ENCODE measurements at places on chromosomes 16 and 17. TPM values are rescaled to one million over a fixed set of nuclear protein-coding genes. Genes with fewer than 3 reads are reported as not detected.

The CBFA2T3 gene
- not detected for total RNA-seq

The AGRP gene
- total RNA-seq = not detected

The MT4 gene
- not detected for total RNA-seq

The LRRC36 gene
- not detected for total RNA-seq

The LRRC46 gene
- total RNA-seq = not detected

The SHBG gene
- not detected for total RNA-seq

The HASPIN gene
- 16.2 TPM for total RNA-seq

The CMTM2 gene
- total RNA-seq = not detected

The HYDIN gene
- not detected for total RNA-seq

The DOC2B gene
- total RNA-seq = not detected

The FA2H gene
- not detected for total RNA-seq

The LITAF gene
- total RNA-seq = 83.4 TPM

The CHD9 gene
- 29.2 TPM for total RNA-seq

The EPN3 gene
- not detected for total RNA-seq

The CCDC144A gene
- not detected for total RNA-seq

Measured in SJSA1 (cell line).